ENCODE measurements at places on chromosomes 2 and 18.

DNA sequence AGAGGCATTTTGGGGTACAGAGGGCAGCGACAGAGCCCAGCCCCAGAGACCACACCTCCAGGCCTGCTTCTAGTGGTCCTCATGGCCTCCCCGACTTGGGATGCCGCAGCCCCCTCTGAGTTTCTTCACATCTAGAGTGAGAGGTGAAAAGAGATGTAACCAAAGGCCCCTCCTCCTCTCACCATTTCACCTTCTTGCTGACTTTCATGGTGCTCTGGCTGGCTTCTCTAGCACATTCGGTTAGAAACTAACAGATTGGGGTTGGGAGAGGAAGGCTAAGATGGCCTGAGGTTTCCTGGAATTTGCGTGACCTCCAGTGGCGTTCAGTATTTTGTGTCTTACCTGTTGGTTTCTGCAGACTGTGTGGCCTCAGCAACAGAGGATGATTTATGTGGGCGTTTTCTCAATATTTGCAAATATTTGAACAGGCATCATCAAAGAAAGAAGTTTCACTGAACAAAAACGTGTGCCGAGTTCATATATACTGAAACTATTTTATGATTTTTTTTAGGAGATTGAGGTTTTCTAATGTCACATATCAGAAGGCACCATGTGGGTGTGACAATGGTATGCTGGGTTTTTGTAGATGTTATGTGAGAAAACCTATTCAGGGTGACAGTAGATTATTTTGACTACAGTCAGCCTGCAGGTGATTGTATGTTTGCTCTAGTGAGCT is 69.9 kb upstream of the BCL2L11 start:
- H3K4me3 ChIP-seq, result no peak overlapping the region
- H3K36me3 ChIP-seq, result no peaks in the 10 kb centered on the region
- H3K27me3 ChIP-seq, result no peaks in the 10 kb centered on the region
- H3K27ac ChIP-seq, result no peak overlapping the region

- no peaks in the 10 kb centered on the region for H3K4me1 ChIP-seq
- H3K27ac ChIP-seq, result no peak overlapping the region
- no peaks in the 10 kb centered on the region for H3K27me3 ChIP-seq
- no peak for DNase-seq
- no peaks in the 10 kb centered on the region for H3K36me3 ChIP-seq
Measured at GRCh38 chr2:121266543-121267106, 18.4 kb downstream of the TFCP2L1 start.

- H3K27me3 ChIP-seq, result no peaks in the 10 kb centered on the region
- no peaks in the 10 kb centered on the region for H3K4me1 ChIP-seq
- H3K4me3 ChIP-seq, result no peak overlapping the region
- no peak overlapping the region for H3K27ac ChIP-seq
Measured at GRCh38 chr18:61753373-61753772, 139.4 kb downstream of the RNF152 start.

- peaks cover 4% of the 10 kb centered on the region for H3K36me3 ChIP-seq
- DNase-seq, result no peak
- no peak overlapping the region for H3K27ac ChIP-seq
- H3K4me1 ChIP-seq, result no peaks in the 10 kb centered on the region
- no peak overlapping the region for H3K4me3 ChIP-seq
Measured at GRCh38 chr2:62956651-62957050, 94.0 kb upstream of the OTX1 start.

DNA sequence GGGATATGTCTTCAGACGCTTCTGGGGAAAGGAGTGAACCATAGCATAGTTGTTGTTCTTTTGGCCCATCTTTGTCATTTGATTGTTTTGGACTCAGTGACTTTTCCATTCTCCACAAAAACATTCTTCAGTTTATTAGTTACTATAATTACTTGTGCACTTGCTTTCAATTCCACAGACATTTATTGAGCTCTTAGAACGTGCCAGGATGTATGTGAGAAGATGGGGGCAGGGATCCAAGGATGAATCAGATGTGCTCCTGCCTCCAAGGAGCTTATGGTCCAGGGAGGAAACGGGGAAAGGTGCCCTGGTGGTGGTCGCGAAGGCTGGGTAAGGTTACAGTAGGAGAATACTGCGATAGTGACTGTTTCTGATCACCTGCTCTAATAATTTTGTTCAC is 6.9 kb upstream of the SLC4A3 start:
- no peaks in the 10 kb centered on the region for H3K27me3 ChIP-seq
- no peaks in the 10 kb centered on the region for H3K4me1 ChIP-seq
- no peak overlapping the region for H3K4me3 ChIP-seq
- H3K27ac ChIP-seq, result no peak overlapping the region

- peak; percentile 45 for DNase-seq
- no peak overlapping the region for H3K4me3 ChIP-seq
- H3K27me3 ChIP-seq, result no peaks in the 10 kb centered on the region
- no peak overlapping the region for H3K27ac ChIP-seq
- no peaks in the 10 kb centered on the region for H3K36me3 ChIP-seq
Measured at GRCh38 chr18:3411854-3412268, 38.1 kb upstream of the TGIF1 start.

GRCh38 chr2:226325526-226325925 is 474.1 kb downstream of the IRS1 start:
- H3K27ac ChIP-seq, result no peak overlapping the region
- DNase-seq, result no peak
- no peak overlapping the region for H3K4me3 ChIP-seq
- no peaks in the 10 kb centered on the region for H3K36me3 ChIP-seq
- no peaks in the 10 kb centered on the region for H3K27me3 ChIP-seq

DNA sequence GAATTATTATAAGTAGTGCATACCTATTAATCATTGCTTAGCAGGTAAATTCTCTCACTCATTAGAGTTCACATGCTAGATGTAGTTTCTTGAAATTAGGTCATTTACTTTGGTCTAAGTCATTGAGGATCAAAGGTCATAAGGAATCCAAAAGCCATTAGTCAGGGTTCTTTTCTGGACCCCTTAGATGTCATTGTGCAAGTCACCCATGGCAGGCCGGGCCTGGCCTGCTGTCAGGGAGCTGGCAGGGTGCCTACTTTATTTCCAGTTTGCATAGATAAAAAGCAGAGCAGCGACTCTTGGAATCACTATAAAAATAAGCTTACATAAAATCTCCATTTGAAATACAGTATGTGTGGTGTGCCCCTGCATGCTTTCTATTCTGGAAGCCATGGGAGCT is 91.3 kb downstream of the MEIS1 start:
- no peak for DNase-seq
- peaks cover 3% of the 10 kb centered on the region for H3K4me1 ChIP-seq

DNA sequence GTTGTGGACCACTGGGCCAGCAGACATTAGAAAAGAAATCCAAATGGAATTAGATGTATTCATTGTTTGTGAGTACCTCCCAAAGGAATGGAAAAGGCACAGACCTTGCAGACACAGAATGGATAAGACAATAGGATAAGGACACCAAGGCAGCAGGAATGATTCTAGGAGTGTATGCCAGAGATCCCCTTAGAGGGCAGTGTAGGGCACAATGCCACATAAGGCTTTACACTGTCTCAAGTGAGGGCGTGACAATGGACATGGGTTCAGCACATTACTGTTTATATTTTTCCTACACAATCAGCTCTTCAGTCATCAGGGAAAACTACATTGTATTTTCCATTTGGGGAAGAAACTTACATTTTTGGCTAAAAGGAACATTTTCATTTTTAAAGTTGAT is 250.9 kb downstream of the PTH2R start:
- DNase-seq, result peak; percentile 36
- H3K36me3 ChIP-seq, result no peaks in the 10 kb centered on the region
- H3K27me3 ChIP-seq, result no peaks in the 10 kb centered on the region
- H3K4me3 ChIP-seq, result no peak overlapping the region
- no peaks in the 10 kb centered on the region for H3K4me1 ChIP-seq
- no peak overlapping the region for H3K27ac ChIP-seq

DNA sequence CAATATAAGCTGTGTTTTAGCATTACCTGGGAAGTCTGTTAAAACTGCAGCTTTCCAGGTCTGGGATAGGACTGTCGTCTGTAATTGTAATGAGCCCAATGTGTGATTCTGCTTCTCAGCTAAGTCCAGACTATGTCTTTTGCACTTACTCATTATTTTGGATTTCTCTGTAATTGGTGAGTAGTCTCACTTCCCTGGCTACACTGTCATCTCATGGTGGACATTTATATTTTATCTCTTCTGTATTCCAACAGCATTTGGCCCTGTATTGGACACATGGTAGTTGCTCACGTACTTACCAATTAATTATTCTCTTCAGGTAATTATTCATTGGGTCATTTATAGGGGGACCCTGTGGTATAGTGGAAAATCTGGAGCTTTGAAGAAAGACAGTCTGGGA is 28.0 kb downstream of the LHCGR start:
- H3K27ac ChIP-seq, result no peak overlapping the region
- no peak for DNase-seq
- no peaks in the 10 kb centered on the region for H3K27me3 ChIP-seq
- no peak overlapping the region for H3K4me3 ChIP-seq

GRCh38 chr2:71303849-71304248 is 27.7 kb upstream of the ZNF638 start:
- H3K4me1 ChIP-seq, result no peaks in the 10 kb centered on the region
- DNase-seq, result no peak
- H3K27me3 ChIP-seq, result no peaks in the 10 kb centered on the region
- no peaks in the 10 kb centered on the region for H3K36me3 ChIP-seq
- H3K4me3 ChIP-seq, result no peak overlapping the region

- peaks cover 4% of the 10 kb centered on the region for H3K4me1 ChIP-seq
- DNase-seq, result peak; percentile 35
- H3K36me3 ChIP-seq, result no peaks in the 10 kb centered on the region
- H3K4me3 ChIP-seq, result no peak overlapping the region
- no peaks in the 10 kb centered on the region for H3K27me3 ChIP-seq
- no peak overlapping the region for H3K27ac ChIP-seq
Measured at GRCh38 chr2:54516842-54517241, 60.7 kb downstream of the SPTBN1 start.

DNA sequence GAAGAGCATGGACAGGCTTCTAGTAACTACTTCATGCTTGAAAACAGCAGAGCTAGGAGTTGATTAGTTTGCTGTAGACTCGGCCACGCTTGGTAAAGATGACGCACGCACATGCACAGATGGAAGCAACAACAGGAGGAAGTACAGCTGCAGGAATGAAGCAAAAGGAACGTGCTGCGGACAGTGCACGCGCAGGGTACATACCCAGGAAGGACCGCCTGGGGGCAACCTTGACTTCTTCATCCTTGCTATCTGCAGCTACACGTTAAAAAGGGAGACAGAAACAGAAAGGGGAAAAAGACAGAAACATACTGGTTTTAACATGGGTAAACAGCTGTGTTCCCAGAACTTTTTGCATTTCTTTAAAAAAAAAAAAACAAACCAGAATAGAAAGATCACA is 17.7 kb downstream of the SLC66A2 start:
- no peaks in the 10 kb centered on the region for H3K27me3 ChIP-seq
- H3K27ac ChIP-seq, result no peak overlapping the region
- no peak overlapping the region for H3K4me3 ChIP-seq
- peaks cover 14% of the 10 kb centered on the region for H3K36me3 ChIP-seq

- no peaks in the 10 kb centered on the region for H3K4me1 ChIP-seq
- H3K36me3 ChIP-seq, result no peaks in the 10 kb centered on the region
- no peak for DNase-seq
- no peak overlapping the region for H3K4me3 ChIP-seq
- H3K27ac ChIP-seq, result no peak overlapping the region
Measured at GRCh38 chr2:183349091-183349490, 224.8 kb downstream of the NUP35 start.

DNA sequence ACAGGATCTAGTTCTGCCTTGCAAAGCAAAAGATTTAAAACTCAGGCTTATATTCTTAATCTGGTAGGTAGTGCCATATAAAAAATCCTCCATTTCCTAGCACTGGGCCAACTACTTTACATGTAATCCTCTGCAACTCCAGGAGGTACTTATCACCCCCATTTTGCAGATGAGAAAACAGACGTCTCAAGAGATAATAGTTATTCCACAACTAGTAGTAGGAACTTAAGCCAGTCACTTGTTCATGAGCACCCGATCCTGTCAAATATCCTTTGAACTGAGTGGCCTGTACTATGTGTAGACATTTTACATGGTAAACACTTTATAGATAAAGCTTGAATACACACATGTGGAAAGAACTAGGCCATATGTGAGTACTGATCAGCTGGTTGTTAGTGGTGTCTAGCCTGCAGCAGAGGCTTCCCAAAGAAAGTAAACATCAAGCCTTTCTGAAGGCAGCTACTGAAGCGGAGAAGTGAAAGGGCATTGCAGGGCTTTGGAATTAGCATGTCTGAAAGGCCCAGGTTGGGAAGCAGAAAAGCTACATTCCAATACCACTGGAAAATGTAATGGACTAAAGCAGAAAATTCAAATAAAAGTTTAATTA is 48.0 kb downstream of the NAB1 start:
- no peak for DNase-seq
- H3K36me3 ChIP-seq, result no peaks in the 10 kb centered on the region
- peaks cover 8% of the 10 kb centered on the region for H3K4me1 ChIP-seq

- no peak overlapping the region for H3K4me3 ChIP-seq
- H3K27ac ChIP-seq, result no peak overlapping the region
- no peaks in the 10 kb centered on the region for H3K4me1 ChIP-seq
Measured at GRCh38 chr18:3689091-3689490, 239.1 kb downstream of the TGIF1 start.

DNA sequence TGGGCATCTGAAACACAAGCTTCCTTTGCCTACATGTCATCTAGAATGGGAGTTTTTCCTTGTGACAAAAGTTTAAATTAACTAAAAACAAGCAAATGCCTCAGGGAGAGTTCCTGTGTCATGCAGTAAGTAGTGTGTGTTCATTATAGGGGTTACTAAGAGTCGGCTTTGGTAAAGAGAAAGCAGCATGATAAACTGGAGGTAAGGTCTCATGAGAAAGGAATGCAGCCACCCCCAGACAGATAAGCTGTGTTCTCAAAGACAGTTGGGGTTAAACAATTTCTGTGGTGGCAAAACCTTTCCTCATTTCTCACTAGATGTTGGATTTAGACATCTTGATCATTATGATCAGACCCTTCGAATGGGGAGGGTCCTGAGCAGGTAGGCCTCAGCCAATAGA is 129.7 kb downstream of the MAP4K4 start:
- H3K36me3 ChIP-seq, result peaks cover 11% of the 10 kb centered on the region
- no peak overlapping the region for H3K27ac ChIP-seq
- H3K27me3 ChIP-seq, result no peaks in the 10 kb centered on the region

All from H9 (cell line).